ENCODE measurements at places on chromosomes 1 and 21.

DNA sequence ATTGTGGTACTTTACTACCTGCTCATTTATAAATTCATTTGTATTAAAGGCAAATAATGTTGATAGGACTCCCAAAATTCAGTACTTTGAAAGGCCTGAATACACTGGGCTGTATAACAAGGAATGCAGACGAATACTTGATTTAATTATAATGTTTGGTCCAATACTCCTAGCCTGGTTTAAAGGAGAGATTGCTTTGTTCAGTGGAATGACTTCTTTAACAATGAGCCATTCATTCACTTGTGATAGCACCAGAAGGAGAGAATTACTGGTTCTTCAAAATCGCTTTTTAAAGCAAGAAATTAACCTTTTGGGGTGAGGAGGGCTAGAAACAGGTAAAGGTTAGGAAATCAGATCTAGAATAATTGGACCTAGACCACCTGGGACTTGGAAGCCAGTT is 28.3 kb upstream of the ENAH start:
- DNase-seq, result no peak

- DNase-seq, result no peak
Measured at GRCh38 chr1:224544346-224545110, 71.6 kb upstream of the CNIH3 start.

DNA sequence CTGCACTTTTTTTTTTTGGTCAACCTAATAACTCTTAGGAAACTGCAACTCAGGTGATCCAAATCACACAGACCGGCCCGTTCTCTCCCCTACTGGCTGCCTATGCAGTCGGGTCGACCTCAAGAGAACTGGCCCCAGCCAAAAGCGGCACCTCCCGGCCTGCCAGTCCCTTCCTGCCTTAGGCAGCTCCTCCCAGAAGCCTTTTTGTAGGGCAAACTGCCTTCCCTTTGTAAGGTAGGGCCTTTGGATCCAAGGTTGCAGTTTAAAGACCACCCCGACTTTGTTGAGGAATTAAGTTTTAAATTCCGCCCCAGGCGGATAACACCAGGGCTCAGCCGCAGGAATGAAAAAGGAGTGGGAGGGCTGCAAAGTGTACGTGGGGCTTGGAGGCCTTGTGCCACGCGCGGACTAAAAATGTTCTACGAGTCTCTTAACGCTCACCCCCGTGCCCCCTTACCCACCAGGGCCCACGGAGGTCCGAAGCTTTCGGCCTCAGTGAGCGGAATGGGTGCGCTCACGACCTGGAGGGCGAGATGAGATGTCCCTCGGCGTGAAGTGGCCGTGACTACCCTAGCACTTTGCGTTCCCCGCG is 642 bp upstream of the ST3GAL3 start:
- peak; percentile 3 for DNase-seq

- DNase-seq, result no peak
Measured at GRCh38 chr1:30696831-30697230, 26.6 kb downstream of the MATN1 start.

- DNase-seq, result no peak
Measured at GRCh38 chr1:21491488-21492355, 17.5 kb upstream of the ALPL start.

- peak; percentile 45 for DNase-seq
Measured at GRCh38 chr1:53278298-53278725, 40.0 kb upstream of the MAGOH start.

- DNase-seq, result no peak
Measured at GRCh38 chr1:153546371-153546770, 765 bp upstream of the S100A4 start.

Data from stimulated activated naive B cell treated with anti-CD40 and anti-IgM and Interleukin-4, amounts not matched to agents 10 μg/mL and 1 μg/mL and 100 μg/mL, for 72 hours (primary cell).